ENCODE measurements at places on chromosomes 4 and X. TPM values are rescaled to one million over a fixed set of nuclear protein-coding genes. Genes with fewer than 3 reads are reported as not detected.

ARHGAP36 gene
- not detected for total RNA-seq

HUWE1 gene
- 86.9 TPM for total RNA-seq

DNA sequence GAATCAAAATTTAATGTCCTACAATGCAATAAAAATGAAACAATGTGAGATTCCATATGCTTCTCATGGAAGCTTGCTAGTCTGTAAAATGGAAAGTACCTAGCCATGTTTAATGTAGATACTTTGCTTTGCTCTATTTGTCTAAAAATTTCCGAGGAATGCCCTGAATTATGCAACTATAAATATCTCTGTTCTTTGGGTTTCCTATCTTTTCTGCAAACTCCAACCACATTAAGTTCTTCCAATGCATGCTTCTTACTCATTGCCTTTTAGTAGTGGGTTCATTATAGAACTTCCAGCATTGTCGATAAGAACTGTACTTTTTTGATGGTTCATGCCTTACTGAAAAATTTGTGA is 178.3 kb downstream of the RASL11B start:
- no peak for DNase-seq

- no peak for DNase-seq
Observed at GRCh38 chrX:87941841-87942240, 424.2 kb downstream of the KLHL4 start.

GRCh38 chr4:127586922-127587571 is 45.7 kb upstream of the INTU start:
- DNase-seq: no peak

C4orf50 gene
- total RNA-seq: not detected

PLP1 gene
- 0.81 TPM for total RNA-seq

GRCh38 chr4:129236351-129236750 is 140.4 kb downstream of the C4orf33 start:
- DNase-seq: no peak

GRCh38 chrX:29721152-29721551 is 494.2 kb upstream of the MAGEB2 start:
- no peak for DNase-seq

- no peak for DNase-seq
Observed at GRCh38 chr4:5511791-5512190, 196.6 kb downstream of the EVC2 start.

DNA sequence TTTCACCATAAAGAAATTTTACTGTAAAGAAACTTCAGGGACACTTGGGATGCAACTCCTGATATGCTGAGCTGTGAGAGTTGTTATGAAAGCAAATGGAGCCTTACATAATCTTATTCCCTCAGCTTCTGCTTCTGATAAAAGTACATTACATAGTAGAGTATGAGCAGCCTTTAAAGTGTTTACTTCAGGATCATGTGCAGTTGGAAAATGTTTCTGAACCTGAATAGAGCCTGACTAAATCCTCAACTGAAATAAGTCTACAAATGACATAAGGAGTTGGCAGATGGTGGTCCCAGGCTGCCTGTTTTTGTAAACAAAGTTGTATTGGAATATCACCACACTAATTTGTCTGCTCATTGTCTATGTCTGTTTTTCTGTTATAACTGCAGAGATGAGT is 19.3 kb downstream of the RASSF6 start:
- DNase-seq: no peak

AFM gene
- 208 TPM for total RNA-seq

HAUS7 gene
- 11.2 TPM for total RNA-seq

- no peak for DNase-seq
Observed at GRCh38 chr4:165625281-165625680, 246.5 kb downstream of the CPE start.

- DNase-seq: no peak
Observed at GRCh38 chrX:2185341-2186082, 315.3 kb downstream of the DHRSX start.

PROM1 gene
- total RNA-seq: 1.3 TPM

- DNase-seq: no peak
Observed at GRCh38 chr4:172850838-172851237, 317.8 kb upstream of the GALNT7 start.

BBS12 gene
- 0.55 TPM for total RNA-seq

DNA sequence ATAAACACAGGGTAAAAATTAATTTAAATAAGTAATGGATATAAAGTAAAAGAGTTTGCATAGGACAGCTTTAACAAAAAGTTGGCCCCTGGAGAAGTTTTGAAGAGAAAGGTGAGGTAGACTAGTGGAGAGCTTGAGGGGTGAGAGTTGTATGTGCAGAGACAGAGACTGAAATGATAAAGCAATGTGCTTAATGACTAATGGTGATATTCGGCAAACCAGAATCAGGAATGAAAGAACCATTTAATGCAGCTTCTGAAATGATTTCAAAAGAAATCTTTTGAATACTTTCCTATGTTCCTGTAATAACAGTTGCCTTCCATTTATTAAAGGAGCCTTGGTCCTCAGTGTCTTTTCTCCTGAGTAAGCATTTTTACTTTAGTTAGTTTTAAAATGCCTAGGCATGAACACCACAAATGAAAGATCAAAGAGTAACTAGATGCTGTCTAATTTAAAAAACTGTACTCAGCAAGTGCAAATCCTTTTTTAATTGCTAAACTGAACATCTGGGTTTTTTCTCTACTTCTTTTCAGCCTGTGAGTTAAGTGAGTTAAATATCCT is 28.5 kb downstream of the CAMK2D start:
- DNase-seq: no peak

GRCh38 chr4:75255261-75255660 is 258.9 kb downstream of the RCHY1 start:
- DNase-seq: no peak

MAGEC3 gene
- not detected for total RNA-seq

RAI2 gene
- 2.1 TPM for total RNA-seq

GRCh38 chrX:38649674-38650647 is 88.6 kb downstream of the TSPAN7 start:
- DNase-seq: no peak

AR gene
- total RNA-seq: 74.4 TPM

GRCh38 chr4:55074386-55074785 is 51.0 kb downstream of the KDR start:
- no peak for DNase-seq

GRCh38 chr4:48178931-48179330 is 44.9 kb upstream of the TXK start:
- no peak for DNase-seq

DNA sequence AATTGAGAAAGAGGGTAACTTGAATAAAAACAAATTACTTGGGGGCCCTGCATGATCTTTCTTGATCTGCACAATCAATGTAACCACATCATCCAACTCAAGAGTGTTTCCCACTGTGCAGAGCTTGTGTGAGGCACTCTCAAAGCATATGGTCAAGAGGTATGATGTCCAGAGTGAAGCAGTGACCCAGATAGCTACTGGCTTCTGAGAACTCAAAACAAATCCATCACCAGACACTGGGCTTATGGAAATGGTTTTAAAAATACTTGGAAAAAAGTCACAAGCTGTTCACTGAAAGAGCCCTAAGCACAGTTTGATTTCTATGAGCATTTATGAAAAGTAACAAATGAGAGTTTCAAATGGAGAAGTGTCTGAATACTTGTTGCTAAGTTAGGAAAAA is 361.0 kb downstream of the GRXCR1 start:
- no peak for DNase-seq

NUP62CL gene
- 0.53 TPM for total RNA-seq

- DNase-seq: no peak
Observed at GRCh38 chr4:130154901-130155300, 1058.9 kb downstream of the C4orf33 start.

- DNase-seq: no peak
Observed at GRCh38 chr4:122007016-122007415, 55.2 kb upstream of the TRPC3 start.
